ENCODE measurements at places on chromosomes 3 and 15. TPM values are rescaled to one million over a fixed set of nuclear protein-coding genes. Genes with fewer than 3 reads are reported as not detected.

- no peak for DNase-seq
Observed at GRCh38 chr3:120224237-120224636, 60.8 kb downstream of the GPR156 start.

DNA sequence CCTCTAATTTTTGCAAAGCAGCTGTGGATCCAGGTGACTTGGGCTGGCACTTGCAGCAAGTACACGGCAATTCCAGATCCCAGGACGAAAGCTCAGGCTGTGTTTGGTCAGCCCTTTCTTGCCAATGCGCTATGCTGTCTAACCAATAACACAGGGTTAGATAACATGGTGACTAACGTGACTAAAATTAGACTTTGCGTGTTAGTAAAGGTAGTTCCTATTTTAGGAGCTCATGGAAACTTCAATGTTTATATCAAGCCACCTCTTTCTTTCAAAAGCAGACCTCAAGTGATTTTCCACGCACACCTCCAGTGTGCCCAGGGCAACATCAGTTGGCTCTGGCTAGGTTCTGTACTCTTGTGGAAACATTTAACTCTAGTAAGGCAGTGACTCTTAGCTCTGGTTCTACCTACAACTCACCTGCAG lies 32.5 kb downstream of the CDCP1 start:
- DNase-seq: no peak

DNA sequence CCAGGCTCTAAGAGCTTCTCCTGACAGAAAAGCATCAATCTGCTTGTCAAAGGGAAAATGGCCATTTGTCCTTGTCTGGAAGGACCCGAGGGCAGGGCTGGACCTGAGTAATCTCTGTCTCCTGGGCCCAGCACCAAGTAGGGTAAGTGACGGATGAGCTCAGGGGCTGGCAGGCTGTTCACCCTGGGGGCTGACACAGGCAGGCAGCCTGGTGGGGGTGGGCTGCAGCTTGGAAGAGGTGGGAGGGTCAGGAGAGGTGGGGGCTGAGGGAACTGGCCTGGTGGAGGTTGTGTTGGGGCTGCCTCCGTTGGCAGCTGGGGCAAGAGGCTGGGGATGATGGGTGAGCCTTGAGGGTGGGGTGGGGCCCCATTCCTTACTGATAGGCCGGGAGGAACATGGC lies 42.3 kb upstream of the ADPGK start:
- DNase-seq: no peak

- no peak for DNase-seq
Observed at GRCh38 chr3:50533807-50534461, 30.5 kb upstream of the CACNA2D2 start.

DNA sequence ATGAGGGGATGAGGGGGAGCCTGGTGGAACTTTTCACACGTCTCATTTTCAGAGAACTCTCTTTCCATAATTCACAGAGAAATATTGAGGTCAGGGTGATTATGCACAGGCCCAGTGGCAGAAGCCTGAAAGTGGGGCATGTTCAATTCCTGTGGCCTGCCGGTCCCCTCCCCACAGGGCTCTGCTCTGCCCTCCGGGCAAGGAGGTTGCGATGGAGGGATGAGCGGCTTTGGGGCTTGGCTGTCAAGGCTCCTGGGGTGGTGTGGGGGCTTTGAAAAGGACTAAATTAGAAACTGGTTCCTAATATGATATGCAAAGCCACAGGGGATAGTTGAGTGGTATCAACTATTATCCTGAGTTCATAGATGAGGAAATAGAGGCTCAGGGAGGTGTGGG lies 9.2 kb upstream of the KY start:
- no peak for DNase-seq

DNA sequence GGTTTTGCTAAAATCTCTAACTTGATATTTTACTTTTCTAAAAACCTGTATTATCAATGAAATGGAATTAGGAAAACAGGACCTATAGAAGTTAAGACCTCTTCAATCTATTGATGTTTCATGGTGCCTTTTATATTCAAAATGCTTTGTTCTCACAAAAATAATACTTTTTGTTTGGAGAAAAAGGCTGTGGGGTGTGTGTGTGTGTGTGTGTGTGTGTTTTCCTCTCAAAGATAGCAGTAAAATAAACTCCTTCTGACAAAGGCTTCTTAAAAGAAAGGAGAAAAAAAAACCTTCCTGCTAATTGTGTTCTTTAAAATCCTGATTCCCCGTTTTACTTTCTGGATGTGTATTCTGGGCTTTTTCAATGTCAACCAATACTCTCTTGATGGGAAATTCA lies 54.5 kb downstream of the RBM6 start:
- DNase-seq: no peak

DNA sequence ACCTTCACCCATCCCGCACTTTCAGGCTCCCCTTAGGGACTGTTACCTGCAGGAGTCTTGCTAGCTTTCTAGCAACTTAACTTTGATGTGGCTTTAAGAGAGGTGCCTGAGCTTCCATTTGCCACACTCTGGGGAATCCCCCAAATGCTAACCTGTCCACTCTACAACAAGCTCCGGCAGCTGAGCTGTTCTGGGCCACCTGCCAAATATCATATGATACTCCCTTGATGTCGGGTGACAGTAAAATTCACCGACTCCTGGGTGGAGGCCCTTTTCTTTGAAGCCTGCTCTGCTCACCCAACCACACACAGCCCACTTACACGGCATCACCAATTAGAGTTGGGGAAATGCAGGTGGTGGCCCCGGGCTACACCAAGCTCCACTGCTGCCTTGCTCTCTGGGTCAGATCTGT lies 38.0 kb upstream of the XCR1 start:
- no peak for DNase-seq

DNA sequence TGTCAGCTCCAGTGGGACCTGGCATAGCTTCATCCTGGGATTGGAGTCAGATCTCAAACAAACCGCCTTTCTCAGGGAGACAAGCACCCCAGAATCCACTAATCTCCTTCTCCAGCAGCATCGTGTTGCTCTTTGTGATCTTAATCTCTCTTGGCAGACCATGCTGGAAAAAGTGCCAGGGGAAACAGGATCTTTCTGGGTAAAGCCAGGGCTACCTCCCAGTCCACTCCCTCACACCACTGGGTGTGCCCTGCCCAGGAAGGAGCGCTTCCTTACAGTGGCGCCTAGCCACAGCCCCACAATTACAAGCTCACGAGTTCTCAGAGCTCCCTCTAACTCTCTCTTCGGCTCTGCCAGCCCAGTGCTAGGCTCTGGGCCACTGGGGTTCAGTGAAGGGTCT lies 32.2 kb downstream of the RPLP1 start:
- DNase-seq: no peak

DNA sequence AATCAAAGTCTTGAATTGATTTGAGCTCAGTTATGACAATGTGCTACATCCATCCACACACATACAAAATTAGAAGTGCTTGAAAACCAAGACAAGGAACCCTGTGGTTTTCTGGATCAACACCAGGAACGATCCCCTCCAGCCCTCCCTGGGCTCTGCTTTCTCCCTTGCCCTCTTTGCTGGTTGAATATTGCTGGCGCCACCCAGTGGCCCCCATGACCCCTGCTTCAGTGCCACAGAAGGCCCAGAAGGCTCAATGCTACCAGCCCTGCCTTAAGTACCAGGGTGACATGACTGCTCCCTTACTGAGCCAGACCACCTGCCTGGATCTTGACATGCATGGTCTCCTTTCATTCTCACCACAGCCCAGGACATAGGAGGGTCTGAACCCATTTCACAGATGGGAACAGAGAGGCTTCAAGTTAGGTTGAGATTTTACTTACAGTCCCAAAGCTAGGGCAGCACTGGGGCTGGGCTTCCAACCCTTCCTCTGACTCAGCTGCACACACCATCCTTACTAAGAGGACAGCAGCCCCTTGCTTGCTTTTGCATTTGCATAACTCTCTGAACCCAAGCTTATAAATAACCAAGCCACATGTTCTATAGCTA lies 15.0 kb downstream of the IL12A start:
- DNase-seq: peak; percentile 79

GRCh38 chr3:167941234-167941995 lies 154.3 kb downstream of the GOLIM4 start:
- DNase-seq: no peak

DNA sequence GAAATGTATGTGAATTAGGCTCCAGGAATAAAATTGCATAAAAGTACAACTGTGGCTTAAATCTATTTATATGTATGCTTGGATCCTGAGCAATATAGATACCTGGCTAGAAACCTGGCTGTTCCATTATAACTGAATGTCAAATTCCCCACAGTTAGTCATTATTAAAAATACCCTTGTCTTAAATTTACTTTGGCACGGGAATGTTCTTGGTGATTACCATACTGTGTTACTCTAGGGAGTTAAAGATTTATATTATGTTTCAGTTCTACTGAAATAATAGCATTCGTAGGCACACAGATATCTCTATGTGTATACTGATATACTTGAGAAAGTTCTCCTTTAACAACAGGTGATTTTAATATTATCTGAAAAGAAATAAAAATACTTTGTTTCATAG lies 394.1 kb downstream of the PTPRG start:
- no peak for DNase-seq

- DNase-seq: no peak
Observed at GRCh38 chr3:9934993-9935392, 1.4 kb downstream of the CRELD1 start.

- no peak for DNase-seq
Observed at GRCh38 chr3:102226463-102226862, 208.4 kb upstream of the ZPLD1 start.

- no peak for DNase-seq
Observed at GRCh38 chr3:36893826-36894225, 51.0 kb downstream of the TRANK1 start.

DNA sequence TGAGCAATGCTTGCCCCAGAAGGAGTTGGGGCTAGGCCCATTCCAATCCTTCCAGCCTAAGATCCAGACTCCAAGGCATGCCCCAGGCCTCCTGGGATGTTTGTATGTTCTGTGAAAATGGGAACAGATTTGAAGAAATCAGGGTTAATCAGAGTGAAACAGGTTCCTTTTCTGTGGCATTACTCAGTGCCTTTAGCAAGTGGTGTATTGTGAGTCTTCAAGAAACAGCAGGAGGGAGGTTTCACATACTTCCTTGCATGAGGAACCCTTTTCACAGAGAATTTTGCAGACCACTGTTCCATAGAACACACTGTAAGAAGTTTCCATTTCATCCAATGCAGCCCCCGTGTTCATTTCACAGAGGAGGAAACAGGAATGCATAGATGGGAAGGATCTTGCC lies 8.4 kb upstream of the CDC25A start:
- no peak for DNase-seq

GRCh38 chr15:56737791-56738190 lies 4.5 kb upstream of the ZNF280D start:
- no peak for DNase-seq

DNA sequence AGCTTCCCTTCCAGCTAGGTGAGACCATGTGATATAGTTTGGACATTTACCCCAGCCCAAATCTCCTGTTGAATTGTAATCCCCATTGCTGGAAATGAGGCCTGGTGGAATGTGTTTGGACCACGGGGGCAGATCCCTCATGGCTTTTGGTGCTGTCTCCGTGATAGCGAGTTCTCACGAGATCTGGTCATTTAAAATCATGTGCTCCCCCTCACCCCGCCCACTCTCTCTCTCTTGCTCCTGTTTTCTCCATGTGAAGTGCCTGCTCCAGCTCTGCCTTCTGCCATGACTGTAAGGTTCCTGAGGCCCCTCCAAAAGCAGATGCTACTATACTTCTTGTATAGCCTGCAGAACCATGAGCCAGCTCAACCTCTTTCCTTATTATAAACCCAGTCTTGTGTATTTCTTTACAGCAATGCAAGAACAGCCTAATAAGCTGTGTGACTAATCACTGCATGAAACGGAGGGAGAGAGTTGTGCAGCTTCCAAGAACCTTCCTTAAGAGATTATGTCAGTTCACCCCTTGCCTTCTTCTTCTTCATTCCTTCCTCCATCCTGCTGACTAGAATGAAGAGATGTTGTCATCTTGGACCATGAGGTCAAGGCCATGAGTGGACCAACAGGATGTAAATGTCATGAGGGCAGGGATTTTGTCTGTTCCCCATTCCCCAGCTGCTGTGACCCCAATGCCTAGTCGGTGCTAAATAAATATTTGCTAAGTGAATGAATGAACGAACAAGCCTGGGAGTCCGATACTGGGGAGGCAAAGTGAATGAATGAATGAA lies 91.0 kb downstream of the CPN2 start:
- no peak for DNase-seq

- peak; percentile 92 for DNase-seq
Observed at GRCh38 chr3:71583566-71584393, at the start of gene FOXP1. TSS of gene FOXP1 (minus strand) at chr3:71583728. CDS start at chr3:71198381, 385,347 bp downstream.

GRCh38 chr15:100966997-100967396 lies 47.8 kb downstream of the LRRK1 start:
- no peak for DNase-seq

DNA sequence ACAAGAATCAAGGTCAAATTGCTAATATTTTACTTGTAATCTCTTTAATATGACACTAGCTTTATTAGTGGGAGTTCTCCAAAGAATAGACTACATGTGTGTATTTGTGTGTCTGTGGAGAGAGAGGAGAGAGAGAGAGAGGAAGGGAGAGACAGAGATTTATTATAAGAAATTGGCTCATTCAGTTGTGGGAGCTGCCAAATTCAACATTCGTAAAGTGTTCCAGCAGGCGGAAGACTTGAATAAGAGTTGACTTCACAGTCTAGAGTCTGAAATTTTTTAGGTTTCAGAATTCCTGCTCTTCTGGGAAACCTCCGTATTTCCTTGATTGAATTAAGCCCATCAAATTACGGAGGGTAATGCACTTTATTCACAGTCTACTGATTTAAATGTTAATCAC lies 4.7 kb upstream of the CLDN1 start:
- no peak for DNase-seq

DNA sequence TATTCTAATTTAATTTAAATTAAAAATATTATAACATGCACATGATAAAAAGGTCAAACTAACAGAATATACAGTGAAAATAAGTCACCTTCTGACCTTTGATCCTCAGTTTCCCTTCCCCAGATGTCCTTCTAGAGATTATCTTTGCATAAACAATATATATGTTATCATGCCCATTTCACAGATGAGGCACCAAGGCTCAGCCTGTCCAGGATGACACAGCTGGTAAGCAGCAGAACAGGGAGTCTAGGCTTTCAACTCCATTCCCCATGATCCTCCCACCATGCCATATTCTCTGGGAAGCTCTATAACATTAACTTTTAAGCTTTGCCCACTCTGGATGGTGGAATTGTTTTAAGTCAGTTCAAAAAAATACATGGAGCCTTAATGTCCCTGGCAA lies 1.4 kb downstream of the SLC24A1 start:
- DNase-seq: no peak

The BUB1B gene
- 3.0 TPM for total RNA-seq

The C2CD4A gene
- not detected for total RNA-seq

The TNFSF10 gene
- total RNA-seq: 137 TPM

The NGLY1 gene
- total RNA-seq: 56.5 TPM

The TMED3 gene
- total RNA-seq: 40.5 TPM

The FLNB gene
- total RNA-seq: 98.6 TPM

The AGBL1 gene
- not detected for total RNA-seq

The ZMYND10 gene
- 1.2 TPM for total RNA-seq

The CHCHD6 gene
- total RNA-seq: 10.3 TPM
